Camera-type eye (tissue), 1 donor: ENCODE measurements at places on chromosomes 7 and 10. TPM values are rescaled to one million over a fixed set of nuclear protein-coding genes. Genes with fewer than 3 reads are reported as not detected.

The PNLIPRP2 gene
- not detected for total RNA-seq

The TET1 gene
- total RNA-seq = 55.9 TPM

The CALML3 gene
- total RNA-seq = 0.33 TPM

The ACHE gene
- total RNA-seq = 25.7 TPM

The ERVW-1 gene
- total RNA-seq = not detected

The ELAPOR2 gene
- total RNA-seq = 36.7 TPM

The NANOS1 gene
- total RNA-seq = 10.8 TPM

The H2BK1 gene
- not detected for total RNA-seq

The ADARB2 gene
- 6.7 TPM for total RNA-seq

The HPS6 gene
- total RNA-seq = 20.0 TPM
